ENCODE measurements at places on chromosomes 11 and 22.
A peak's percentile ranks its signal among the peaks of the same experiment; 100 is the strongest.

DNA sequence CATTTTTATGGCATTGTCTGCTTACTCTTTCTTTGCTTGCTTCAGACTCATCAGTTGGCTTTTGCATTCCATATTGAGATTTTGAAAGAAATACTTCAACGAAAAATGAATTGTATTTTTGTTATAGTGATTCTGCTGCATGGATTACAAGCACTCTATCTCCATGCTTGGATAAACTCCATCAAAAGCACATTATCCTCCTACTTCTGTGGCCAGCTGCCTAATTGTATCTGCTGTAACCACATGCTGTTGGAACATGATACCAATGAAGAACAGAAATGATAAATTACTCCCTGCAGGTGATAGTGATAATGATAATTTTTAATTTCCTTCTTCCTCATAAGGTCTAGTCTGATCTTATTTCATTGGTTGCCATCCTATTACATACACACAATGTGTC is 100.8 kb downstream of the PRMT3 start:
- no peak for DNase-seq

- no peak for DNase-seq
Measured at GRCh38 chr11:88326099-88326498, 11.4 kb downstream of the CTSC start.

GRCh38 chr11:63595296-63595695 is 18.9 kb downstream of the PLAAT3 start:
- DNase-seq: no peak

- no peak for DNase-seq
Measured at GRCh38 chr11:128222245-128222884, 365.0 kb downstream of the ETS1 start.

GRCh38 chr11:126136507-126136906 is 73.8 kb upstream of the CDON start:
- no peak for DNase-seq

DNA sequence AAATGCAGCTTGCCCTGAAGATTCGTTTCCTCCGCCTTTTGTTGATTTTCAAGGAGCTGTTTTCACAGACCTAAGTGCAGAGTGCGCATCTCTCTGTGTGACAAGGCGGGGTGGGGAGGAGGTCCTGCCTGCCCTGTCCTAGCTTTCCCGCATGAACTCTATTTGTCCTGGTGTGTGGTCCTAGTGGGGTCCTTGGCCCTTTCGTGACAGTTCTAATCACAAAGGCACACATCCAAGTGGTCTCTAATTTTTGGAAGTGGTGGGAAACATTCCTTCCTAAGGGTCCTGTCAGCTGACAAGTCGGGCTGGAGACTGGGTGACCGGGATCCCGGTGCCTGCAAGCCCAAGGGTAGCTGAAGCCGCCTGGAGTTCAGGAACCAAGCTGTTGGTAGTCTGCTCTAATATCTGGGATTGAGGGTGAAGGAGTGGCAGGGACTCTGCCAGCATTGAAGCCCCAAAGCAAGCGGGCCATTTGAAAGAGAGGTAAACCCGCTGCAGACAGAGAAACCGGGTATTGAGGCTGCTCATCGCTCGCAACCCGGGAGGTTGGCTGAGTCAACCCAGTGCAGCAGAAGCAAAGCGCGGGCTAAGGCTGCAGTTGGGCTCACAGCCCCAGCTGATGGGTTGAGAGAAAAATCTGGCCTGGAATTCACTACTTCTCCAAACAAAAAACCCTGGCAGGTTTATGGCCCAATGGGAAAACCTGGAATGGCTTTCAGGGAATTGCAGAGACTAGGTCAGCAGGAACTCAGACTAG is 28.1 kb upstream of the FBXO3 start:
- DNase-seq: no peak

DNA sequence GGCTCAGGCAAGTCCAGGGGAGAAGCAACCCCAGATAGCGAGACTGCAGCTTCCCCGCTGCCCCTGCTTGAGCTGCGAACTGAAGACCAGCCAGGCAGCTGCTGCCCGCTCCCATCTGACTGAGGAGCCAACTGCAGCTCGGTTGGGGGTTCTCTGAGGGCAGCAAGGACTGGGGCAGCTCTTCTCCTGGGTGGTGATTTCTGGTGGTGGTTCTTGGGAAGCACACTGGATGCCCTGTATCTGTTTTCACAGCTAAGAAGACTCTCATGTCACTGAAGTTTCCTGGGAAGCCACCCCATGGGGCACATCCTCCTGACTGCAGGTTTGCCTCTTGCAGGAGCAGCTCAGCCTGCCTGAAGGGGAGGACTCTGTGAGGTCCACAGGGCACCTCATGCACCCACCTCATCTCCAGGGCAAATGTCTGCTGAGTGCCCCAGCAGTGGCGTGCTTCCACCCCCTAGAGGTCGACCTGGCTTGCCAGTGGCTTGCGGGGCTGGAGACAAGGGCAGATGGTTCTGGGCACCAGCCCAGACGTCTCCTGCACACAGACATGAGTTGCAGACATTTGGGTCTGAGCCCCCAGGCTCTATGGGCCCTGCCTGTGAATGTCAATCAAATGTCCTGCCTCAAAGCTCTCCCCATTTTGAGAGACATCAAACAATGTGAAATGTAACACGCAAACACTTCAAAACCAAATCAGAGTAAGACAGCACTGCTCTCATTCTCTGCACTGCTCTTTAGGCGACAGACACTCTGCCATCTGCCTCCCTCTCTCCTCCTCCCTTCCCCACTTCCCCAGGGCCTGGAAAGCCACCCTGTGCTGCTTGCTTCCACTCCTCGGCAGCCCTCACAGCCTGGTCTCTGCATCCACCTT is 800.9 kb downstream of the BRD1 start:
- no peak for DNase-seq

- no peak for DNase-seq
Measured at GRCh38 chr11:68015467-68015866, 5.3 kb downstream of the ALDH3B1 start.

DNA sequence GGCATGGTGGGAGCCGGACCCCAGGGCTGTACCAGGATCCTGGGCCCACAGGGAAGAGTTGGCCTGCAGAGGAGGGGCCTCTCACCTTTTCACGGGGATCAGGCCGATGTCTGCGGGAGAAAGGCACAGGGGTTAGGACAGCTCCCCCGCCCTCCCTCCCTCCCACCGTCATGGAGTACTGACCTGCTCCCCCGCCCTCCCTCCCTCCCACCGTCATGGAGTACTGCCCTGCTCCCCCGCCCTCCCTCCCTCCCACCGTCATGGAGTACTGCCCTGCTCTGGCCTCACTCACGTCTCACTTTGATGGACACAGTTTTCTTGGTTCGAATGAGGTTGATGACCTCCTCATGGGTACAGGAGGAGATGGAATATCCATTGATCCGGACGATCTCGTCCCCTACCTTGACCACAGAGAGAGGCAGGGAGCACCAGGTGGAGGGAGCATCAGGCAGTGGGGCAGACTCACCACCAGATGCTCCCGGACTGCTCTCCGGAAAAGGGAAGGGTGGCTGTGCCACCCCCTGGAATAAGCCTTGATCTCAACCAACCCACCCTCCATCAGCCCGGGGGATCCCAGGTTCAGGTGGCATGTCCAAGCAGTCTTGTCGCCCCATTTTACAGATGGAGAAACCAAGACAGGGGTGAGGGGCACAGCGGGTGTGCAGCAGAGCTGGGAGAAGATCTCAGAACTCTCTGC is 17.1 kb downstream of the USH1C start:
- DNase-seq: no peak

GRCh38 chr22:45353786-45354185 is 44.1 kb downstream of the FAM118A start:
- DNase-seq: no peak

DNA sequence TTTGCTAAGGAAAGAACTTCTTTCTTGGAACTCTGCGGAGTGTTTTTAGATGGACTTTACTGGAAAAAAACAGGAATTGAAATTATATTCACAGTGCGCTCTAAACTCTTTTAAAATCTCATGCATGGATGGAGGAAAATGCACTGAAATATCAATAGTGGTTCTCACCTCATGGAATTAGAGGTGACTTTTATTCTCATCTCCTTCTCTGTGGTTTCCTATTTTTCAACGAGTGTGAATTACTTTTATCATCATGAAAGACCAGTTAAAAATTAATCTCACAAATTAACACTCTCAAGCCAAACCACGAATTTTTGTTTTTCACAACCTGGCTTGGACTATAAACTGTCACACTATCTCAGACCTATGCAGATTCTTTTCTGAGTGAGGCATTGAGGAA is 16.6 kb downstream of the BMAL1 start:
- DNase-seq: no peak

DNA sequence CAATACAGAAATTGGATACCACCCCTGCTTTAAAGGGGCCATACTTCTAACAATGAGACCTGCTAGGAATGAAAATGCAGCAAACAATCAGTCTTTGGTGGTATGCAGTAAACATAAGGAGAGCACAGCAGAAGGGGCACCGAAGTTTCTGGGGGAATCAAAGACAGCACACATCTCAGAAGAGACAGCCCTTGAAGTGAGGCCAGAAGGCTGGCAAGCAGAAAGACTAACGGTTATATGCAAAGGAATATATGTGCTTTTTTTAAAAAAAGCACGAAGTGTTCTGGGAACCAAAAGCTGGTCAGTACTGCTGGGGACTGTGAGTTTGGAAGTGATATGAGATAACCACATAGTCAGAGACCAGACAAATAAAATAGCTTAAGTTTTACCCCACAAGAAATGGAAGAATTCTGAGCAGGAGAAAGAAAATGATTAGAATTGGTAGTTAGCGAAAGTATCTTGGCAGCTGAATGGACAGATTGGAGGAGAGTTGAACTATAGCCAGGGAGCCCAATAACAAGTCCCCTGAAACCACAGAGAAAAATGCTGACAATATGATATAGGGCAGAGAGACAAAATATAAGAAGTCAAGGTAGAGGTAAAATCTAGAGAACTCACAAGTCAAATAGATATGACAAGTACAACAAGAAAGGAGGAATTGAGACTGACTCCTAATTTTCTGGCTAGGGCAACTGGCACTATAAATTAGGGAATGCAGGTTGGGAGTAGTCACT is 125.7 kb downstream of the MRTFA start:
- DNase-seq: no peak

GRCh38 chr11:119106564-119107537 is at the start of gene C2CD2L:
Gene C2CD2L, plus strand, starts transcription at chr11:119107344. Its CDS starts 398 bp downstream, at chr11:119107742.
- peak; percentile 98 for DNase-seq

- no peak for DNase-seq
Measured at GRCh38 chr22:32355760-32356159, 1.9 kb upstream of the RFPL3 start.

GRCh38 chr11:47904048-47904447 is 55.9 kb upstream of the NUP160 start:
- no peak for DNase-seq

Data from upper lobe of left lung (tissue), 6 donors.